Testis (tissue), 5 donors: ENCODE measurements at places on chromosomes 7 and 10.

DNA sequence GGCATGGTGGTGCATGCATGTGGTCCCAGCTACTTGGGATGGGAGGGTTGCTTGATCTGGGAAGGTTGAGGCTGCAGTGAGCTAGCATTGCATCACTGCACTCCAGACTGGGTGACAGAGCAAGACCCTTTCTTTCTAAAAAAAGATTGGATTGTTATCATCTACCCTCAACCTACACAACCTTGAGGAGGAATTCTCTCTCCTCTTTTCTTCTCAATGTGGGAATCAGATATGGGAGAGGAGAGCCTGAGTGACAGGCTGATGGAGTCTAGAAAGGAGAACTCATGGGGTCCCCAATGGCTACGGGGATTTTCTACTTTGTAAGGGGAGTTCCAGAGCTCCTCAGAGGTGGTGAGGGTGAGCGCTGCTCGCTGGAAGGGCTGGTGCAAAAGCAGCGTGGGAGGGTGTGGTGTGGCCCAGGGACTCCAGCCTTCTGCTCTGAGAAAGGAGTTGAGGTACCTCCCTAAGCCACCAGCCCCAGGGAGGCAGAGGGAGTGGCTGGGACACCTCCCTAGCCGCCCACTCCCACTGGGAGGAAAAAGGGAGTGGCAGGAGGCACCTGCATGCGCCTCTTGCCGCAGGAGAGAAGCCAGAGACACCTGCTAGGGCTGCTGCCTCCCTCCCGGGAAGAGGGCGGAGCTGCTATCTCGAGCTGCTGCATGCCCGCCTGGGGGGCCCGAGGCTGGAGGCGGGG lies 48.4 kb downstream of the GATA3 start:
- DNase-seq: no peak

- no peak for DNase-seq
These were observed 3.6 kb downstream of the ARL3 start for GRCh38 chr10:102710609-102711008.

DNA sequence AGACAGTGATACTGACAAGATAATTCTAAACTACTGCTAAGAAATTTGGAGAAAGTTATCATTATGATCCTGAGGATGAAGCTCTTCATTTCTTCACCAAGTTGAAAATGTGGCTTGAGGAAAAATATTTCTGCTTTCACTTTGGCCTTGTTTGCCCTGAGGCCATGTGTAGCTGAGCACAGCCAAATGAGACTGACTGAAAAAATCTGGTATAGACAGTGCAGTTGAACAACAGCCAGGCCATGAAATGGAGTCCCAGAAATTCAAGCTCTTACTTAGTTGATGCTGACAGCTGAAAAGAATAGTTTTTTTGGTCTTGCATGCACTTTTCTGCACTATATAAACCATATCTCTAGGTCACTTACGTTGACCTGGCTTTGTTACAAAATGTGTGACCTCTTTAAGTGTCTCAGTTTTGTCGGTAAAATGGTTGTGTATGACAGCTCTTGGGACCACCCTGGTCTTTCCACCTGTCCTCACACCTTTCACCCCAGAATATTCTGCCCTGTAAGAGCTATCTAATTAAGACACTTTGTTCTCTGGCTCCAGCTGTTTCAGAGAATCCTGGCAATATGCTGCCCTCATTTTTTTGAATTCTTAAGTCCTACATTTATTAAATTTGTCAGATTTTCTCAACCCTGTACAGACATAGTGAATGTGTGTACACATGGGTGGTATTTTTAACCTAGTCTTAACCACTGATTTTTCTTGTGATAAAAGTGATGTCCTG lies 91.3 kb downstream of the CD36 start:
- peak; percentile 38 for DNase-seq

DNA sequence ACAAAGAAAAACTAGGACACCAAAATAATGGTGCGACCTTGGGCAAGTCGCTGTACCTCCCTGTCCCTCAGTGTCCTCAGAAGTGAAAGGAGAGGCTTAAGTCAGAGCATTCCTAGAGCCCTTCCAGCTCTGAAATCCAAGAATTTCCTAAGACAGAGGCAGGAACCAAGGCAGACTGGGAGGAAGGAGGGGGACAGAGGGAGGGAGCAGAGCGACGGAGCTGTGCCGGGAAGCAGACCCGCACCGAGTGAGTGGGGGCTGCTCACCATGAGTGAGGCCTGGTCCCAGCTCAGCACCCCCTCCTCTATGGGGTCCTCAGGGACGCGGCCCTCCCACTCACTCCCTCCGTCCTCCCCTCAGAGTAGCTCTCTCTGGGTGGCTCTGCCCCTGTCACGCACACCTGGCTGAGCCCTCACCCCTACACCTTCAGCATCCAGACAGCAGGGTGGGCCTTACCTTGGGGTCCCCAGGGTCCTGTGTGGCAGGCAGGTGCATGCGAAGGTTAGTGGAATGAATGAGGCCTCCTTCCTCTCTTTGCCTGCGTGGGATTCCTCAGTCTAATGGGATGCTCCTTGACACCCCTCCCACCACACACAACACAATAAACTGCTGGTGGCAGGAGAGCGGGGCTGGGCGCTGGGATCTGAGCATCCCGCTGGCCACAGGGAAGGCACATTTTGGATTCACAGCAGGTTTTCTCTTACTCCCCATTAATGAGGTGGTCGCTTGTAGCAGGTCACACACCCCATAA lies 4.6 kb upstream of the SMARCD3 start:
- no peak for DNase-seq

DNA sequence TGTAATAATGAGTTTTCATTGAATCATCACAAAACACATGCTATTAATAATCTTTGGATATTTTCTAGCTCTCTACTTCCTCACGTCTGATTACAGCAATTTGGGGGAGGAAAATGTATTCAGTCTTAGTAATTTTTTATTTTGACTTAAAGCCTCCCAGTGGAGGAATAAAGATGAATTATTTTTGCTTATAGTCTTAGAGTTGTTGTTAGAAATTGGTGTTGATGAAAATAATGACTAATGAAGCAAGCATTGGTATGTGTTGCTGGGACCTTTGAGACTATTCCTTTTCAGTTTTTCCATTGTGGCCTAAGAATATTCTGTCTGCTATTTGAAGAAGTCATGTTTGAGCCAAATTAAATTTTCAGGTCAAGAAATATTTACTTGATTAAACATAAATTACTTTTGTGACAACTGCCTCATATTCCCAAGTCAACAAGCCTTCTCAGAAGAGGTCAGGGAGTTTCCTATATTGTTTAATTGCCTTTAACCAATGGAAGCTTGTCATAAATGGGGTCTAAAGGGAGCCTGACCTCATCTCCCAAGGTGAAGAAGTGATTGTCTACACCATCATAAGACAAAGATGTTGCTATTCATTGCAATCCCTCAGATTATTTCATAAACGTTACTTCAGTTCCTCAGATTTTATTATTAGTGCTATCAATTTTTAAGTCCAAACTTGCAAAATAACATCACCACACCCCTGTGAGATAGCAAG lies 90.0 kb downstream of the ST7 start:
- no peak for DNase-seq

- no peak for DNase-seq
These were observed 743.0 kb downstream of the NRG3 start for GRCh38 chr10:82618007-82618406.

DNA sequence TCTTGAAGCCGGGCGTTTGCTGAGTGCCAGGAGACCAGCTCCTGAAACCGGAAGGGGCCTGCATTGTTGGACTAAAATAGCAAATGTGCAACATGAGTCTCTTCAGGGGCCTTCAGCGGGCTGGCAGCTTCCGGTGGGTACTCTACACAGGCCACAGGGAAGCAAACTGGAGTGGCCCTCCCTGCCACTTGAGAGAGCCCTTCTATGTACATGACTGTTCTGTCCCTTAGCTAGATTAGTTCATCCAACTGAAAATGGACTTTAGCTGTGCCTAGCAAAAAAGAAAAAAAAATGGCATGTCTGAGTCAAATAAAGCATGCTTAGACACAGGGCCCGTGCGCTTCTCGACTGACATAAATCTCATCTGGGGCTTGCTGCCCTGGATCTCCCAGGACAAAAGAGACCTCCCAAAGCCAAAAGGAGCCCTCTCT lies 115.3 kb upstream of the TCF7L2 start:
- DNase-seq: no peak

GRCh38 chr10:5196702-5197113 lies at the start of gene AKR1C4:
AKR1C4 (plus strand) TSS chr10:5196837; CDS start chr10:5196868, 31 bp downstream.
- no peak for DNase-seq

DNA sequence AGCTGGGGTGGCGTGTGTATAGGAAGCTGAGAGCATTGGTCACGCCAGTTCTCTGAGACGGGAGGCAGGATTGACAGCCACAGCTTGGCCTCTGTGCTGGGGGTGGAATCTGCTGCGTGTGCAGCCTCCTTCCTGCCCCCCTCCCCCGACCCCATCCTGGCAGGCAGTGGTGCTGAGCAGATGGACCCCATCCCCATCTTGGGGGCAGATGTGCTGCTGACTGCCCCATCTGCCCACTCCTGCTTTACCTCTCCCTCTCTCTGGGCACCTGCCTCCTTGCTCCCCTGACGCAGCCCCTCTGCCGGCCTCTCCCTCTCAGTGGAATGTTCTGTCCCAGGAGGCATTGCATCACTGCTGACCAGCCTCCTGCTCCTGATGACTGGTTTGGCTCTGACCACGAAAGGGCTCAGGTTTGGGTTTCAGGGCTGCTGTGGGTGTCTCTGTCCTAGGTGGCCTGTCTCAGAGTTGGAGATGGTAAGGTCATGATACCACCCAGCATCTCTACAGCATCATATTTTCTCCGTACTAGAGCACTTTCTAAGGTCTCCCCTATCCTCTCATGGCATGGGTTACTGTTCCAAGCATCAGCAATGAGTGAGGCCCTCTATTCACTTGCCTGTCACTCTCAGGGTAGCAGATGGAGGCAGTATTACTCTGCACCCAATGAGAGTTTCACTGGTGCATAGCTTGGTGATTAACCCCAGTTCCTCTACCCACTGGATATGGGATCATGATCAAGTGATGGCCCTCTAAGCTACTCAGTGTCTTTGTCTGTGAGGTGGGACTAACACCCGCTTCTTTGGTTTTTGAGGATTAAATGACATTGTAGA lies 81.9 kb downstream of the RBM20 start:
- DNase-seq: no peak

DNA sequence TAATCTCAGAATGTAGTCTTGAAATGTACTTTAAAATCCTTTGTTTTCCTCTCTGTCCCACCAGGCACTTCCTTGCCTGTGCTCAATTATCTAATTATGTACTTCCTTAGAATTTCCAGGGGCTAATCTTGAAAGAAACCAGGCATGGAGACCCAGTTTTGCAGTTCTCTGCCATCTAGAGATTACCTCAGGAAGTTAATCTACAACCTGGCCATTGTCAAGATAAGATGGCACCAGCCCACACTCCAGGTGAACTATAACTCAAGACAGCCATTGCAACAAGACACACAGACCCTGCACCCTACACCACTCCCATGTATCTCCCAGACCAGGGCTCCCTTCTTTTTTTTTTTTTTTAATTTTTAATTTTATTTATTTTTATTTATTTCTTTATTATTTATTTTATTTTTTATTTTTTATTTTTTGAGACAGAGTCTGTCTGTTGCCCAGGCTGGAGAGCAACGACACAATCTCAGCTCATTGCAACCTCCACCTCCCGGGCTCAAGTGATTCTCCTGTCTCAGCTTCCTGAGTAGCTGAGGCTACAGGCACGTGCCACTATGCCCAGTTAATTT lies 85.9 kb upstream of the TRIM24 start:
- no peak for DNase-seq

DNA sequence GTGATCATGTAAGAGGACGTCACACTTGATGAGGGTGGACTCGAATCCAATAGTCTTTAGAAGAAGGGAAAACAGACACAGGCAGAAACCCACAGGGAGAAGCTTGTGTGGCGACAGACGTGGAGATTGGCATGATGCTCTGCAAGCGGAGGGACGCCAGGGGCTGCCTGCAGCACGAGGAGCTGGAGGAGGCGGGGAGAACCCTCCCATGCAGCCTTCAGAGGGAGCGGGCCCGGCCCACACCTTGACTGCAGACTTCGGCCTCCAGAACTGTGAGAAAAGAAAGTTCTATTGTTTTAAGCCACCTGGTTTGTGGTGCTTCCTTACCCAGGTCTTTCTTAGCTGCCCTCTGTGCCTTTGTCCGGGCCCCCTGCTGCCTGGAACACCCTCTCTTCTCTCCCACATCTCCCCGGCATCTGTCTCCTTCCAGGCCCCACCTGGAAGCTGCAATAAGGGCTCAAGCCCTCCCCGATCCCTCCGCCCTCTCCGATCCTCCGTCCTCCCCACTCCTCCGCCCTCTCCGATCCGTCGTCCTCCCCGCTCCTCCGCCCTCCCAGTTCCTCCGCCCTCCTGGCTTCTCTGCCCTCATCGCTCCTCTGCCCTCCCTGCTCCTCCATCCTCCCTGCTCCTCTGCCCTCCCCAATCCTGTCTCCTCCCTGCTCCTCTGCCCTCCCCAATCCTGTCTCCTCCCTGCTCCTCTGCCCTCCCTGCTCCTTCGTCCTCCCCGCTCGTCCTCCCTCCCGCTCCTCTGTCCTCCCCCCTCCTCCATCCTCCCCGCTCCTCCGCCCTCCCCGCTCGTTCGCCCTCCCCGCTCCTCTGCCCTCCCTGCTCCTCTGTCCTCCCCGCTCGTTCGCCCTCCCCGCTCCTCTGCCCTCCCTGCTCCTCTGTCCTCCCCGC lies 17.4 kb upstream of the PRKAG2 start:
- no peak for DNase-seq

DNA sequence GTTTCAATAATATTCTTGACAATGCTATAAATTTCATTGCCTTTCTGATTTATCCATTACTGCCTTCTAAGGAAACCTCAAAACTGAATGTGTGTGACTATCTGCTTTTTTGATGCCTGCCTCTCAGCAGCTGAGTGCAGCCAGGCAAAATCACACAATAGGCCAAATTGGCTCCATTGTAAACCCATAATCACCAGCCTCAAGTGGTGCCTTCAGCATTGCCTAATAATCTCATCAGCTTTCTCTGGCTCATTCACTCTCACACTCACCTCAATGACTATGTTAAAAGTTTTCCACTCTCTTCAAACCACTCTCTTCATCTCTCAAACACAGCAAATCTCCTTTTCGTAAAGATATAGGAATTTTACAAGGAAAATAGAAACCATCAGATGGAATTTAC lies 182.5 kb upstream of the COL1A2 start:
- no peak for DNase-seq

GRCh38 chr10:87622314-87623004 lies 37.2 kb upstream of the PAPSS2 start:
- DNase-seq: no peak

DNA sequence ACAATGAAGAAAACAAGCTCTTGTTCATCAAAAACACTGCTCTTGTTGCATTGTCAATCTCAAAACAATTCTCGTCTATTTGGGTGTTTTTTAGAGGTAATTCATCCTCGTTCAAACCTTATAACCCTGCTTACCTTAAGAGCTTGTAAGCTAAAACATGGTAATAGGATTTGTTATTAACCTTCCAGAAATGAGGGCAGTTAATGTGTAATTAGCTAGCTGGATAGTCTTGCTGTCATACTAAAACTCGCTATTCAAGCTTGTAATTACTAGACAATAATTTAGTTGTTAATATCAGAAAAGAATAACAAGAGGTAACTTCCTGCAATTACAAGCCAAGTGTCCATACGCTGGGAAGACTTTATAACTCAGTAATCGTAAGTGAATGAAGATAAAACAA lies 101.6 kb downstream of the UBE2H start:
- no peak for DNase-seq

GRCh38 chr7:38592737-38593288 lies 38.4 kb downstream of the AMPH start:
- no peak for DNase-seq

GRCh38 chr7:84025332-84025927 lies 169.2 kb downstream of the SEMA3A start:
- peak; percentile 22 for DNase-seq

- DNase-seq: no peak
These were observed 61.8 kb downstream of the ANKRD61 start for GRCh38 chr7:6092953-6093354.
